Stomach (tissue), 19 donors: ENCODE measurements at places on chromosomes 16 and 17. TPM values are rescaled to one million over a fixed set of nuclear protein-coding genes. Genes with fewer than 3 reads are reported as not detected.
A peak's percentile ranks its signal among the peaks of the same experiment; 100 is the strongest.

DNA sequence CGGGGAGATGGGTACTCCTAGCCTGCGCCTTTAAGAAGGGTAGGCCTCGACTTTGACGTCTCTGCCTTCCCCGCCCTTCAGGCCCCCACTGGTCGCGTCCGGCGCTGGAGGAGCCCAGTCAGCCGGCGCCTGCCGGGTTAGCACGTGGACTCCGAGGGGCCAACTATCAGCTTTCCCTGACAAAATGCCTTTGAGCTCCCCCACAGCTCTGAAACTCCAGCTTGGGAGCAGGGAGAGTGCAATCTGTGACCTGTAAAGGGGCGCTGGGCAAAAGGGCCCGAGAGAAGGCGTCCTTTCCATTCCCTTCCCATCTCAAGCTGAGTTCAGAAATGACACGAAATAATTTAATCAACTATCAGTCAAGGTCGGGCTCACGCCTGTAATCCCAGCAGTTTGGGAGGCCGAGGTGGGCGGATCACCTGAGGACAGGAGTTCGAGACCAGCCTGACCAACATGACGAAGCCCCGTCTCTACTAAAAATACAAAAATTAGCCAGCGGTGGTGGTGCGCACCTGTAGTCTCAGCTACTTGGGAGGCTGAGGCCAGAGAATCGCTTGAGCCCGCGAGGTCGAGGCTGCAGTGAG, 2.3 kb upstream of the SLC25A39 start:
- peak; percentile 97 for DNase-seq

Gene KRT20
- total RNA-seq = 72.0 TPM

Gene FASN
- 189 TPM for total RNA-seq

- DNase-seq = no peak
These were observed 140.1 kb downstream of the CYLD start for GRCh38 chr16:50881956-50882355.

Gene C1QTNF8
- not detected for total RNA-seq

Gene ZNF768
- 30.0 TPM for total RNA-seq

Gene KIF19
- 0.58 TPM for total RNA-seq

DNA sequence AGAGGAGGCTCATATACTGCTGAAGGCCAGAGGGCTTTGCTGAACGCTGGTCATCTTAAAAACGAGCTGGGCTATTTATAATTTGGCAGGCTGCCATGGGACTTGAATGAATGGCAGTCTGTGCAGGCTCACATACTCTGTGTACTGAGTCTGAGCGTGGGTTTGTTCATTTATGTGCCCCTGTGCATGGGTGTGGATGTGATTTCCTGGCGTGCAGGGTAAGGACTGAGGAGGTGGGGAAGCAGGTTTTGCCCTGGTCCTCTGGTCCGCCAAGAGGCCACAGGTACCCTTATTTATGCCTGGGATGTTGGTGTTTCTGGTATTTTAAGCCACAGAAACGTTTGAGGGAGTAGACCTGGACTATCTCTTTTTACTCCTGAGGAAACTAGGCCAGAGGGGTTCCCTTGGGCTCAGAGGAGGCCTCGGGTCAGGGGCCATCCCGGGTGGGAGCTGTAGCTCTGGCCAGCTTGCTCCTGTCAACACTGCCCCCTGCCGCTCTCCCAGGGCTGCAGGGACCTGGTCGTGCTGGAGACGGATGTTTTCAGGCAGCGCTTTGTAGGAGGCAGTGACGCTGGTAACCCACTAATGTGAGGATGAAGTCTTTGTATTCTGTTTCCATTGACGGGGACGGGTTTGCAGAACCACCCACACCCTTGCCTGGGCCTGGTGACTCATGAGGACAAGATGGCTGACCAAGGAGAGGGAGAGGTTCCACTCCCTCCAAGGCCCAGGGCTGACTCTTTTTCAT, 184.4 kb downstream of the MSI2 start:
- DNase-seq = peak; percentile 90

Gene SLC38A8
- not detected for total RNA-seq

Gene TBC1D3H
- total RNA-seq = not detected

DNA sequence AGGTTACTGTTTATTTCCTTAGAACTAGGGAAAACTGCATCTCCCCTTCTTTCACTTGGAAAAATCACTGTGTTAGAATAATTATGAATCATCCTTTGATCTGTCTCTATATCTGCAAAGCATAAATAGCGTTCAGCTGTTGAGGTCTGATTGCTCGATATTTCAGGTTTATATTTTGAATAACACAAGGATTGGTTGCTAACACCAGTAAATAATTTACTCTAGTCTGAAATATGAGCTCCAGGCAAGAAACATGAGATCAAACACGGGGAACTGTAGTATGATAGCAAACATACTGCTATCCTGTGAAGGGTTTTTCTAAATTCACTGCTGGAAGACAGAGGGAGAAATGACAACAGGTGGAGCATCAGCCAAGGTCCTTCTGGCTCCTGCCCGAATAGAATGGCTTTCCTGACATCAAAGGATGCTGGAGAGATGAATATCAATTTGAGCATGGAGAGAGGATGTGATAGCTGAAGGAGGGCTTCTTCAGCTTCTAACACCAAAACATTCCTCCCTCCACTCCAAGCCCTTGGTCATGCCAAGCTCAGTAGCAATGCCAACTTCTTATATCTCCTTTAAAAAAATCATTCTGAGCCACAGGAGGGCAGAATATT, 450.3 kb downstream of the SHISA9 start:
- no peak for DNase-seq

DNA sequence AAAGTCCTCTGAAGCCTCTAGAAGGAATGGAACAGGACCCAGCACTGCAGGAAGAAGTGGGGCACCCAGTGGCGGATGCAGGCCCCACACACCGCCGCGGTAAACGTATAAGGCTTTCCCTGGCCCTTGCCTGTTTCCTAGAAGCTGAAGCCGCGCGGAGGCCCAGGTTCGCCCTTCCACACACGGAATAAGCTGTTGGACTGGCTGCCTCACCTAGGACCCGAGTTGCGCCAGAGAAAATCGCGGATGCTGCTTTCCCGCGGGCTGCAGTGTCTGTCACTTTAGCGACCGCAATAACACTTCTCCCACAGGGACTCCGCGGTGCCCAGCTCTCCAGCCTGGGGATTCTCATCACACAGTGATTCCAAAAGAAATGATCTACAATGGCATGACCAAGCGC, 1736.9 kb downstream of the TP53TG3F start:
- no peak for DNase-seq

Gene CMTM1
- not detected for total RNA-seq

DNA sequence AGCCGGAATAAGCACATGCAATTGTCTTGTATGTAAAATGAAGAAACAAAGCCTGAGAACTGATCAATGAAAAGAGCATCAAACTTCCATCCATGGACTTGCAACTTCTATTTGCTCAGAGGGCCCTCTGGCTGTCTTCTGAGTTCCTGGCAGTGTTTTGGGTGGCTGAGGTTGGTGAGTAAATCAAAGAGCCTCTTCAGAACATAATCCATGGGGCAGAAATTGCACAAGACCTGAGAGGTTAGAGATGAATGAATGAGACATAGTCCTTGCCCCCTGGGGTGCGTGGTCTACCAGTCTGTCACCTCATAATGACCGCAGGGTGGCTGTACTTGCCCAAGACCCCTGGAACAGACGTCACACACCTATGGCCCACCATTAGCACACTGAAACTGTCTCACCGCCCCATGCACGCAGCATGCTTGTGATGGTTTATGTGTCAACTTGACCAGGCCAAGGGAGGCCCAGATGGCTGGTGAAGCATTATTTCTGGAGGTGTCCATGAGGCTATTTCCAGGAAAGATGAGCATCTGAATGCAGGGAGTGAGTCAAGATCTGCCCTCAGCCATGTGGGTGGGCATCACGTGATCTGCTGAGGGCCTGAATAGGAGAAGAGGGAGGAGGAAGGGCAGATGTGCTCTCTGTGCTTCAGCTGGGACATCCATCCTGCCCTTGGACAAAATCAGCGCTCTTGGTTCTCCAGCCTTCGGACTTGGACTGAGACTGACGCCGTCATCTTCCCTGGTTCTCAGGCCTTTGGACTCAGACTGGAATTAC, 8.3 kb downstream of the PIK3R6 start:
- DNase-seq = no peak

DNA sequence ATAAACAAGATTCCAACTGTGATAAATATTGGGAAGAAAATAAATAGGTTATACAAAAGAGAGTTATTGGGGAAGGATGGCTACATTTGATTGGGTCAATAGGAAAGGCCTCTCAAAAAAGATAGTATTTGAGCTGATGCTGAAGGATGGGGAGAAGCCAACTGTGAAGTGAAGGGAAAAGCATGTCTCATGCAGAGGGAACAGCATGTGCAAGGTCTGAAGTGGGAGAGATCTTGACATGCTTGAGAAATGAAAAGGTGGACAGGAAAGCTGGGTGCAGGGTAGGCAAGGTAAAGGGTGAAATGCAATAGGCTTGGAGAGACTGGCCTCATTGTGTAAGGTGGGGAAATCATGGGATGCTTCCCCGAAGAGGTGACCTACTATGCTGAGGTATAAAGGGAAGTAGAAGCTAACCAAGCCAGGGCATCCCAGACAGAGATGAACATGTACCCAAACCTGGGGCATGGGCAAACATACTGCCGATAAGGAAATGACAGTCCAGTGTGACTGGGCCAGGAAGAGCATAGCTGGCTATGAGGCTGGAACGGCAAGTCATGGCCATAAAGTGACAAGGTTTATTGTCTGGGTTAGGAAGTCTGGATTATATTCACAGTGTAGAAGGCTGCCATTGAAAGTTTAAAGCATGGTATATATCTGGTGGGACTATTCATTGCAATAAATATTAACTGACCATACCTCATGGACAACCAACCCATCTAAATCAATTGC, 91.2 kb downstream of the TOX3 start:
- no peak for DNase-seq

DNA sequence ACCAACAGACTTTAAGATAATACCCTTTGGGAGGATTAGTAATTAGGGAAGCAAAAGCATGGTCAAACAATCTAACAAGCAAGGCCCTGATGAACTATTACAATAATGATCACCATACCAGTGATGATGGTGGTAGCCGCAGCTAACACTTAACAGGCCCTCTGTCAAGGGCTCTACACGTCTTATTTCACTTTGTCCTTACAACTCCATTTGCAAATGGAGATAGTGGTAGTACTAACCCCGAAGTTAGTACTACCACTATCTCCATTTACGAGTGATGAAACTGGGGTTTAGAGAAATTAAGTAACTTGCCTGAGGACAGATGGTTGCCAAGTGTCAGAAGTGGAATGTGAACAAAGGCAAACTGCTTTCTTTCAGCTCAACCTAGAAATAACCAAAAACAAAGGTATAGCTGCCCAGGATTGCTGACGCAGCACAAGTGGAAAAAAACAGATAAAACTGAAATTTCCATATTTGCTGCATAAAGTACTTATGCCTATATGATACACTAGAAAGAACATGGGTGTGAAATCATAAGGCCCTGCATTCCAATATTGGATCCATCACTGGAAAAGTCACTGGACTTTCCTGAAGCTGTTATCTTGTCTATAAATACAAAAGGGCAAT, 24.6 kb downstream of the CEP112 start:
- no peak for DNase-seq

Gene GLIS2
- 3.3 TPM for total RNA-seq

Gene PARD6A
- total RNA-seq = 4.6 TPM

GRCh38 chr17:8744086-8744785, 400 bp downstream of the CCDC42 start:
- DNase-seq = no peak

Gene EVI2B
- total RNA-seq = 9.8 TPM

DNA sequence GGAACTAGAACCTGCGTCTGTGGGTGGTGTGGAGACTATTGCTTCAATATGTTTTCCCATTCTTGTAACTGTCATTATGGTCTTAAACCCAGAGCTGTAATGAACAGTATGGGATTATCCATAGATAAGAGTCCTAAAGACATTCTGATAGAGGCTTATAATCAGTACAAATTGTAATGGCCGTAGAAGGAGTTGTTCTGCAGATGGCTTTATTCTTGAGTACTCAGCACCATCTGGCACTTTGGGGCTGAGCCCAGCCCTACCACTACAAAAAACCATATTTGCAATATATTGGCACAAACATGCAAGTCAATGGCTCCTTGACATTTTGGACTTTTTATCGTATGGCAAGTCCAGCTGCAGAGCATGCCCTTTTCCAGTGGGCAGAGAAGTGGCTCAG, 150.0 kb downstream of the HS3ST4 start:
- DNase-seq = no peak

Gene DBNDD1
- 37.1 TPM for total RNA-seq

GRCh38 chr17:1800240-1800639, 29.5 kb downstream of the SMYD4 start:
- no peak for DNase-seq

Gene CD300A
- 5.3 TPM for total RNA-seq

- DNase-seq = peak; percentile 47
These were observed 39.4 kb upstream of the PHB1 start for GRCh38 chr17:49454050-49454449.

Gene PLD6
- total RNA-seq = 2.8 TPM

Gene TPSD1
- 7.6 TPM for total RNA-seq
